ENCODE measurements at places on chromosomes 5 and 9.

GRCh38 chr5:416636-416960, 26.4 kb upstream of the EXOC3 start:
- no peak for DNase-seq

DNA sequence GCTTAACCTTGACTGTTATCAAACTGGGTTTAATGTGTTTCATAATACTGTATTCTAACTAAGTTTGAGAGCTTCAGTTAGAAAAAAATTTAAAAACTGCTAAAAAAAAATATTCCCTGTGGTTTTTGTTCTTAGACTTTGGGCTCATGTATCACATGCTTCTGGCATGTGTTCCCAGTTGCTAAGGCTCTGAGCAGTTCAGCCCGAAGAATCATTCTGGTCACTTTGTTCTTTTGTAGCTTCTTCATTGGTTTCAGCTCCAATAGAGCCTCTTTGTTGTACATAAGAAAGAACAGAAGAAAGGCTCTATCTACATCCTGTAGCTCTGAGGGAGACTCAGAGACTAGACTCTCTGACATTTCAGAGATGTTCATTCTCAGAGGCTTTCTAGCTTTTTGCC, 25.6 kb downstream of the KCNN2 start:
- DNase-seq: no peak

- DNase-seq: no peak
These were observed 524 bp downstream of the MEGF10 start for GRCh38 chr5:127290946-127291693.

DNA sequence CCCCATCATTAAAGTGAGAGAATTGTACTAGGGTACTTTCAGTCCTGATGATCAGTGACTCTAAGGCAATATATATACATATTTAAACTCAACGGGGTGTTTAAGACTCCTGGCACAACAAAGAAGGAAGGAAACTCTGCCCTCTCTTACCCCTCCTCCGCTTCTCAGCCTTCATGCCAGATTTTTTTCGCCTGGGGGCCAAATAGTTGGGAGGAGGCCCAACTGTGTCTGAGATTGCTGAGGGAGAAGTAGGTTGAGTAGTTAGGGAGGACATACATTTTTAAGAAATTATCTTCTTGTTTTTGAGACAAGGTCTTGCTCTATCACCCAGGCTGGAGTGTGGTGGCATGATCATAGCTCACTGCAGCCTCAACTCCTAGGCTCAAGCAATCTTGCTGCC, 127.7 kb upstream of the SHB start:
- no peak for DNase-seq

- no peak for DNase-seq
These were observed 219.0 kb downstream of the HTR1A start for GRCh38 chr5:63743096-63743798.

- DNase-seq: no peak
These were observed 221.3 kb upstream of the KLF9 start for GRCh38 chr9:70635790-70636189.

GRCh38 chr9:133998915-133999595, 6.9 kb upstream of the VAV2 start:
- DNase-seq: no peak

GRCh38 chr9:112705768-112706427, 12.0 kb downstream of the INIP start:
- DNase-seq: no peak

- no peak for DNase-seq
These were observed 46.3 kb upstream of the TNFSF15 start for GRCh38 chr9:114852050-114852594.

DNA sequence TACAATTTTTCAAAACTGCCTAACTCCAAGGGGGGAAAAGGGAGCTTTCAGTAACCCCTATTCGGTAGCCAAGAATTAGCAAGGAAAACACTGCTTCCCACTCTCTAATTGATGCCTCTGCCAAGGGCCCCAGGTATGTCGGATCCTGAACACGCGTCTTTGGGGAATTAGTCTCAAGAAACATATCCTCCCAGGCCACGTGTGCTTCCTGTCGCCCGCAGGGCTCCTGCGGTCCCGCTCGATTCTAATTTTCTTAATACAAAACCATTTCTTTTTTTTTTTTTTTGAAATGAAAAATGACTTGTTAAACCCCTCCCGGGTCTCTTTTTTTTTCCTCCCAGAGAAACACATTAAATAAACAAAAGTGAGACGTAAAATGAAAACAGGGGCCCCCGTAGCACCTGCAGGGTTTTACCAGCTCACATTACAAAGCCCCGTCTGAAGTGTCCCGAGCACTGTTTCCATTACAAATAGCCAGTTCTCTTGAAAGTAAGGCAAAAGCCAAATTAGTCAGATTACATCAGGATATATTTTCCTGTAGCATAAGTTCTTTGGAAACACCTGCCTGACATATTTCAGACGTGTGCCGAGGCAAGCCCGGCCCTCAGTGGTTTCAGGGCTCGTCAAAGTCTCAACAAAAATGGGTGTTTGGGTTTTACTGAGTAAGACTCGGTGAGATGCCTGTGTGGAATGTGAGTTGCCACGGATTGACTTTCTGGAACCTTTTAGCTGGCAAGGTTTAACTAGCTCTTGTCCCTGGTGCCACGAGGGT, 21.5 kb downstream of the SMIM23 start:
- no peak for DNase-seq

DNA sequence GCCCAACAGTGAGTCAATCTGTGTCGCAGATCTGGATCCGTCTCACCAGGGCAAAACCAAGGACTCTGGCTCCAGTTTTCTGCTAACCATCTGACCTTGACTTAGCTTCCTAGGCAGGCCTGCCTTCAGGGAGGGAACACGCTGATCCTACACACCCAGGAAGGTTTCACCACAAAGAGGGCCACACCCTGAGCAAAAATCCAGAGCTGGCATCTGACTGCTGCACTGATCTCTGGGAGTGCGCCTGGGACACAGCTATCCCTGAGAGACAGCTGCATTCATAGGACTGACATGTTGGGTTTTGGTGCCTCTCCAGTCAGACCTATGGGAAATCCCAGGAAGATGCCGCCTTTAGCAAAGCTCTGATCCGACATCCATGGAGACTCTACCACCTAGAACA, 47.5 kb downstream of the CDK5RAP2 start:
- DNase-seq: no peak

GRCh38 chr9:133117271-133118178, 3.5 kb downstream of the RALGDS start:
- no peak for DNase-seq

DNA sequence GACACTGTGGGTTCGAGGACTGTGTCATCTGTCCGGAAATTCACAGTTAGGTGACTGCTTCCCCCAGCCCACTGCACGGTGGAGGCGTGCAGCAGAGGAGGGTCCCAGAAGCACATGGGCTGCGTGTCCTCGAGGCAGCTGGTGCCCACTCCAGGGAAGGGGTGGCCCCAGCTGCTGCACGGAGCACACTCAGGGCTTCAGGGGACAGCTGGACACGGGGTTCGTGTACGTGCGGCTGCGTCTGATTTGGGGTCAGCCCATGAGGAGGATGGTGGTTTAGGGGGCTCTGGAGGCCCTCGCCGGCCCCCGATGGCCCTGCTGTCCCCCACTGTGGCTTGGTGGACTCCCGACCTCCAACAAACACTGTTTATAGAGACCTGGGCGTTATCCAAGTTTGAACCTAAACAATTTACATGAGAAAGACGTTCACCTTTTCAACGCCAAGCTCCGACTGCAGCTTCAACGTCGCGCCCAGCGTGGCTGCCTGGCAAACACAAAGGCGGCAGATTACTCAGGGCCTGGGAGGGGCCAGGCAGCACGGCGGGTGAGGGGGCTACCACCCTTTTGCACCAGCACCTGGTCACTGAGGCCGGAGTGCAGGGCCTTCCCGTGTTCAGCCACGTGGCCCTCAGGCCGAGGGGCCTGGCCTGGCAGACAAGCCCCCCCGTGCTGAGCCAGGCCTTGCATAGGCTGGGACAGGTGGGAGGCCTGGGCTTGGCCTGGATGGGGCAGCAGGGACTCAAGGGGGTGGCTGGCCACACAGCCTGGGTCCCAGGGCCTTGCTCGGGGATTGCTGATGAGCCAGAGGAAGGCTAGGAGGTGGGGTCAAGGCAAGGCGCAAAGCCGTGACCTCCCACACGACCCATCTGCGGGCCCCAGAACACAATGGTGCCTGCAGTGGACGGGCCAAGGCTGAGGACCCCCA, 55.2 kb downstream of the EXD3 start:
- no peak for DNase-seq

DNA sequence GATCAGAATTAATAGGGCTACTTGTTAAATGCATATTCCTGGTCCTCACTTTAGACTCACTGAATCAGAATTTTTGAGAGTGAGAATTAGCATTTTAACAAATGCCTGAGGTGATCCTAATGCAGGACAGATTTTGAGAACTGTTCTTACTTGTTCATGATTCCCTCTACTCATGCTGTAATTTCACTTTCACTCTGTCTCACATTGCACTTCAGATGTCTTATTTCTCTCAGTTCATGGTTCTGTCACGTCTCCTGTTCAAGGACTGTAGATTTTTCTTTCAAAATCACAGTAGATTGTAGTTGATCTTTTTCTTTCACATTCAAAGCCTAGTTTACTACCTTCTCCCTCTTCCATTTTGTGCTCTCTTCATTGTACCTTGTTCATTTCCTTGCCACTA, 54.3 kb downstream of the ADGRV1 start:
- no peak for DNase-seq

GRCh38 chr5:91158011-91158410, 225.1 kb downstream of the ARRDC3 start:
- no peak for DNase-seq

DNA sequence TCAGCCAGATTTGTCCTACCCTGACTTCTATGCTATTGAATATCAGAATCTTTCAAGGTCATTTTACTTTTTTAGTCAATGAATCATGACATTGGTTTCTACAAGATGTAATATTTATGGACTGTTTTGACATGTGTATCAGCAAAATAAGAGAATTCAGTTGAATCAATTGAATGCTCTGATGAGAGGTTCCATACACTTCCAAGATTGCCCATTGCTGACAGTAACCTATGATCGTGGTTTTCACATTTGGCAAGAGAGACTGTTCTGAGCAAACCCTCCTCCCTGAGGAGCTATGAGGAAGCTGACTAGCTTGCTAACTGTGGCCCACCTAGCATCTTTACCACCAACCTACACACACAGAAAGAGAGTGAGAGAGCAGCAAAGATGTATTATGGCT, 56.7 kb upstream of the FST start:
- no peak for DNase-seq

- no peak for DNase-seq
These were observed 36.9 kb downstream of the CLINT1 start for GRCh38 chr5:157821822-157822622.

GRCh38 chr9:14824481-14824880, 85.7 kb downstream of the FREM1 start:
- DNase-seq: no peak

DNA sequence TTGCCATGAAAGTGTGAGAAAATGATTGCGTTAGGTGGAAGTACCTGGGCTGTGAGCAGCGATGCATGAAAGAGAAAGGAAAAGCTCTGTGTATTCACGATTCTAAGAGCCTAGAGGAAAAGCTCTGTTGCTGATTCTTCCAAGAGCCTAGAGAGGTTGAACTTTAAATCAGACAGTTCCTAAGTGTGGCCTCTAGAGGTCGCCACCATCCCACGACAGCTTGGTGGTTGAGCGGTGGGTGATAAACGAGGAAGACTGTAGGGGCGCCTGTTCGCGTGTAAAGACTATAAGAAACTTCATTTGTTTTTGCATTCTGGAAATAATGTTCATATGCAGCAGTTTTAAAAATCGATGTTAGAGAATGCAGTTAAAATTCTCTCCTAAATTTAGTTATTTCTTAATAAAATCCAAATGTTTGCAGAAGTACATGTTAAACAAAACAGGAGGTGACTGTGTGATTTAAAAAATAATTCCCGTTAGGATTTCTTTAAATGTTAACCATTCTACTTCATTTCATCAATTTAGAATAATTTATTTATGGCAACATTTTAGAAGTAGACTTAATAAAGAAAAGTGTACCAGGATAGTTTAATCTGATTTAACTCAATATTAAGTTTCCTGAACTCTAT, 107.7 kb downstream of the TENT4A start:
- DNase-seq: peak; percentile 25

- DNase-seq: no peak
These were observed 1194.1 kb downstream of the EFNA5 start for GRCh38 chr5:106476630-106477029.

All from NK-92 treated with Interleukin-12 subunit alpha and Interleukin-12 subunit beta, amount 100 ng/mL, for 24 hours (cell line).